Aorta (tissue), 5 donors: ENCODE measurements at places on chromosomes 3 and 15.

- no peak for DNase-seq
These were observed 24.3 kb upstream of the FLNB start for GRCh38 chr3:57983734-57984518.

DNA sequence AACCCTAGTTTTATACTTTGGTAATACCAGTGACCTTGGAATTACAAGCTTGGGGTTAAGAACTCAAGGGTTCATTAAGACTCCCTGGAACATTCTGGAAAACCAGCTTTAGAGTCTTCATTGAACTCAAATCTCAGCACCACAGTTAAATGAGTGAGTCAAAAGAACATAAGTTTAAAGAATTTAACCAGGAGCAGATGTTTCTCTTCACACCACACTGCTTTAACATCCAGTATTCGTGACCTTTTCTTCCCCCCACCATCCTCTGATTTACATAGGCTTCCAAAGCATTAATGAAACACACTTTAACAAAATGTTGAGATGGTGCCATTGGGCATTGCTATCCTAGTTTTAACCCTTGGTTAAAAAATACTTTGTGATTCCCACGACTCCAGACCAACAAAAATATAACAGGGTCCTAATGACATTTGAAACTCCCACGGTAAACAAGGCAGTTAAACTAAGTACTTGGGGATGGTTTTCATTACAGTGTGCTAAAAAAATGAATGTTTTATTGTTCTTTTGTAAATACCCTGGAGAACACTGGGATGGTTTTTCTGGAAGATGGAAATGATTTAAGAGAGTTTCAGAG lies 123.9 kb downstream of the OXNAD1 start:
- DNase-seq, result no peak

DNA sequence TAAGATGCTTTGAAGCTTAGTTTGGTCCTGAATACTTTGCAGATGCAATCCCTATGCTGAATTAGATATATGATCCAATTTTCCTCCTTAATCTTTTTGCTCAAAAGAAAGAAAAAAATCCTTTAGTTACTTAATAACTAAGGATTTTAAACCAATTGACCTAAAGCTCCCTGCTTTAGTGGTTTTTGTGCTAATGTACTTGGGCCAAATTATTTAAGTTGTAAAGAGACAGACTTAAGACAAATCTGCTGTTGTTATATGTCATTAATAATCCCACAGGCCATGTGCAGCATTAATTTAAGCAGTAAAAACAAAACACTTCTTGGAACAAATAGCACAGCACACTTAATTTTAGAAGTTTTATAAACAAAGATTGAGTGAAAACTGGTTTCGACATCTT lies 776.1 kb upstream of the SEMA6D start:
- no peak for DNase-seq

- no peak for DNase-seq
These were observed 60.7 kb downstream of the GSK3B start for GRCh38 chr3:120033596-120033995.

- no peak for DNase-seq
These were observed 99.9 kb downstream of the CLDN1 start for GRCh38 chr3:190222360-190222759.

GRCh38 chr3:71652781-71653413 lies 69.4 kb upstream of the FOXP1 start:
- peak; percentile 70 for DNase-seq

DNA sequence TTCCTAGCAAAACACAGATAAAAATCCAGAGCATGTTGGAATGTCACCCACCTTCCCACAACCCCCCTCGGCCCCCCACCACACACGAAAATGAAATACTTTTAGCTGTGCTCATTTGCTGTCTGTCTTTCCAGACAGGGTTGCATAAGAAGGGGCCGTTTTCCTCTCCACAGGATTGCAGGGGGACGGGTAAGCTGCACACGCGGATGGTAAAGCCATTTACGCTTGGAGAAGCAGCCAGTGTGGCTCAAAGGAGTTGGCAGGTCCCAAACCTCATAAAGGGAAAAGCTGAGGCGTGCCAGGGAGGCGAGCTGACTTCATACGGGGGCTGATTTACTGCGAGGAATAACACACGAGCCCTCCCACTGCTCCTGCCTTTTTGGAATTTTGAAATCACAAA lies 47.4 kb upstream of the ITGA11 start:
- peak; percentile 81 for DNase-seq

GRCh38 chr3:27138562-27138961 lies 230.6 kb downstream of the NEK10 start:
- DNase-seq, result no peak
